ENCODE measurements at places on chromosomes 6 and 20.

GRCh38 chr6:19415605-19416326 lies 421.4 kb upstream of the ID4 start:
- no peak for DNase-seq

- DNase-seq: no peak
Measured at GRCh38 chr20:49595811-49596561, 28.0 kb upstream of the PTGIS start.

GRCh38 chr6:35139924-35140638 lies 1.1 kb downstream of the TCP11 start:
- DNase-seq: peak; percentile 65

DNA sequence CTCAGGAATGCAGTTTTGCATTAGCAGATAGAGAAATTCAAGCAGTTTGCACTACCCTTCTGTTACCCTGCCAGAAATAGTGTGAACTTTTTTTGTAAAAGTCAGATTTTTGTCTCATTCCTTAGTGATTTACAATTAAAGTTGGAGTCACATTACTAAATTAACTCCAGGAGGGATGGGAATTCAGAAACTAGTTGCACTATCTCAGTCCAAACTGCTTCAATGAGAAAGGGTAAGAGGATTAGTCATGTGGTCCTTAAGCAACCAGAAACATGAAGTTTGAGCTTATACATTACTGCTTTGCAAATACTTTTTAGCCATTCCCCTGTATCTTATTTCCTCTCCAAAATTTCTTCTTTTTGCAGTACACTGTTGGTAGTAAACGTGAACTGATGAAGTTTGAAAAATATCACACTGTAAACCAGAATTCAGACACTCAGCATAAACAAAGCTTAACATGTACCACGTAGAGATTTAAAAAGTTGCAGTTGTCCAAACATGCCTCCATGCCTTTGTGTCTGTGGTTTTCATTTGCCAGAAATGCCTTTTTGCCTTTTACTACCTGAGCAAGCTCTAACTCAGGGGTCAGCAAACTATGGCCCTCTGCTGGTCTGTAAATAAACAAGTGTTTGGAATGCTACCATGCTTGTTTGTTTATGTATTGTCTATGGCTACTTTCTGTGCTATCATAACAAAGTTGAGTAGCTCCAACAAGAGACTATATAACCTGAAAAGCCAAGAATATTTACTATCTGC lies 49.7 kb downstream of the TP53INP2 start:
- no peak for DNase-seq

DNA sequence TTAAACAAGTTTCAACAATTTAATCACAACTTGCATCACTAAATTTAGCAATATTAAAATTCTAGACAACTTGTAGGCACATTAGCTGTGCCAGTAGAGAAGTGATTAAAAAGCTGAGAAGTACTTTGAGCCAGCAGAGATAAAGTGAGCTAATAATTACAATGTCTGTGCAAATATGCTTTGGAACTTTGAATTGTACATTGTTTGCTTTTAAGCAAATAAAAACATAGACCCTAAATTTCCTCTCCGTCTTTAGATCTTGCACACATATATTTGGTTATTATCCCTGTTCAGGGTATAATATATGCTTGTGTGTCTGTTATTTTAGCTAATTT lies 44.2 kb upstream of the DEFB112 start:
- DNase-seq: no peak

DNA sequence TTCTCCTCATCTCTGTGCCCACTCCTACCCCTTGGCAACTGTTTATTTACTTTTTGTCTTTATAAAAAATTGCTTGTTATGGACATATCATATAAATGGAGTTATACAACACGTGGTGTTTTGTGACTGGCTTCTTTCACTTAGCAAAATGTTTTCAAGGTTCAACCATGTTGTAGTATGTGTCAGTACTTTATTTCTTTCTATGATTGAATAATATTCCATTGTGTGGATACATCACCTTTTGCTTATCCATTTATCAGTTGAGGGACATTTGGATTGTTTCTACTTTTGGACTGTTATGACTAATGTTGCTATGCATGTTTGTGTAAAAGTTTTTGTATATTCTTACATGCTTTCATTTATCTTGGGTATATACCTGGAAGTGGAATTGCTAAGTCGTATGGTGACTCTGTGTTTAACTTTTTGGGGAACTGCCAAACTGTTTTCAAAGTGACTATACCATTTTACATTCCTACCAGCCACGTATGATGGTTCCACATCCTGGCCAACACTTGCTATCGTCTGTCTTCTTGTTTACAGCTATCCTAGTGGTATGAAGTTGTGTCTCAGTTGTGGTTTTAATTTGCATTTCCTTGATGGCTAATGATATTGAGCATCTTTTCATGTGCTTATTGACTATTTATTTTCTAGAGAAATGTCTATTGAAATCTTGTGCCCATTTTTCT lies 84.4 kb downstream of the SLX4IP start:
- peak; percentile 7 for DNase-seq

DNA sequence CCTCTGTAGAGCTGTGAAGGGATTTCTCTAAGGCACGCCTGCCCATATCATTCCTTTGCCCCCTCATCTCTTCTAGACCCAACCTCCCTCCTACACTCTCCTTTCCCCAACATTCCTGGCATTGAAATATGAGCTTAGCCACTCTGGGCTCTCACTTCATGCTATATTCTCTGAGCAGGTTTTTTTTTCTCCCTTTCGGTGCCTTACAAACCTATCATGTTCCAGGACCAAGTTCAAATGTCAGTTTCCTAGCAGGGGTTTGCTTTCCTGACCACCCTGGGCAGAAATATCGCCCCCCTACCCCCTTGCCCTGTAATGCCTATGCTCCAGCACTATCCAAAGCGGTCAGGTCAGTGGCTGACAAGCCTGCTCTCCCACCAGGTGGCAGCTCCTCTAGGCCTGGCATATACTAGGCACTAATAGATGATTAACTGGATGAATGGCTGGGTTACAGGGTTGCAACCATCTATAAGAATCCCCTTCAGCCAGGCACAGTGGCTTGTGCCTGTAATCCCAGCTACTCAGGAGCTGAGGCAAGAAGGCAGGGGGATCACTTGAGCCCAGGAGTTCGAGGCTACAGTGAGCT lies 25.7 kb upstream of the AAR2 start:
- no peak for DNase-seq
